ENCODE measurements at places on chromosomes 12 and 14. TPM values are rescaled to one million over a fixed set of nuclear protein-coding genes. Genes with fewer than 3 reads are reported as not detected.
A peak's percentile ranks its signal among the peaks of the same experiment; 100 is the strongest.

The CCDC77 gene
- total RNA-seq = 5.5 TPM

The AKAP5 gene
- 0.14 TPM for total RNA-seq

GRCh38 chr14:69692594-69692993, 74.3 kb upstream of the SRSF5 start:
- no peak for DNase-seq

DNA sequence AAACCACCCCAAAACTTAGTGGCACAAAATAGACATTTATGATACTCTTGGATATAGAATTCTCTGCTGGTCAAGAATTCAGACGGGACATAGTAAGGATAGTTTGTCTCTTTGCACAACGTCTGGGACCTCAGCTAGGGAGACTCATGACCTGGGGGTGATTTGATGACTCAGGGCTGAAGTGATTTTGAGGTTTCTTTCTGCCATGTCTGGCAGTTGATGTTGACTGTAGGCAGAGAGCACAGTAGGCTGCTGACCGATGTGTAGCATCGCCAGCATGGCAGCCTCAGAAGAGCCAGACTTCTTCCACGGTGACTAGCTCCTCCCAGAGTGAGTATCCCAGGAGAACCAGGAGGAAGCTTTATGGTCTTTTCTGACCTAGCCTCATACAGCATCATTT, 88.9 kb upstream of the FRMD6 start:
- DNase-seq = peak; percentile 74

GRCh38 chr12:15208871-15209656, 12.2 kb downstream of the RERG start:
- DNase-seq = peak; percentile 42

Data from MCF 10A (cell line).